ENCODE measurements at places on chromosomes 6 and 20.

DNA sequence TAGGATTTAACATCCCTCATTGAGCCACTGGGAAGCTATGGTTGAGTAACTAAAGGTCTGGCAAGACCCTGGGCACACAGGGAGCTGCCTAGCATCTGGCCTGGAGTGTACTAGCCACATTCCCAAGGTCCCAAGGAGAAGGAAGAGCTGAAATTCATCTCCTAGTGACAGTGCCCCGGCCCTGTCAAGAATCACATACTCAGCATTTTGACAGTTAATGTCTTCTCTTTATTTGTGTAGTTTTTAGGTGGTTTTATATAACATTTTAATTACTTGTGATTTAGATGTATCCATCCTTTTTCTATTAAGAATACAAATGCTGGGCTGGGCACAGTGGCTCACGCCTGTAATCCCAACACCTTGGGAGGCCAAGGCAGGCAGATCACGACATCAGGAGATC lies 40.4 kb downstream of the ALDH5A1 start:
- DNase-seq, result no peak

DNA sequence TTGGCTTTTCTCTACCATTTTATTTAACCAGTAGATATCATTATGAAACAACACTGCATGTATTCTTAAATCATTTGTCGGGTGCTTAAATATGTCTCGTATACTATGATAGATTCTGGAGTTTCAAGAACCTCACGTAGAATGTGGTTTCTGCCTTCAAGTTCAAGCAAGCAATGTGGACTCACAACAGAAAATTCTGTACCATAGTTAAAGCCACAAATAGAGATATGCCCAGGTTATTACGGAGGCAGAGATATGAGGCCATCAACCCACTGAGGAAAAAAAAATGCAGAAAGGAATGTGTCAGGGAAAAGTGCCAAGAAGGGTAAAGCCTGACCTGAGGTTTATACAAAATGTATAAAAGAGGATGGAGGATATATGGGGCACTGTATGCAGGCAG lies 109.9 kb downstream of the GFRAL start:
- DNase-seq, result no peak

- DNase-seq, result no peak
Measured at GRCh38 chr20:12875510-12875909, 133.3 kb upstream of the SPTLC3 start.

- no peak for DNase-seq
Measured at GRCh38 chr6:128259029-128259724, 261.2 kb downstream of the PTPRK start.

DNA sequence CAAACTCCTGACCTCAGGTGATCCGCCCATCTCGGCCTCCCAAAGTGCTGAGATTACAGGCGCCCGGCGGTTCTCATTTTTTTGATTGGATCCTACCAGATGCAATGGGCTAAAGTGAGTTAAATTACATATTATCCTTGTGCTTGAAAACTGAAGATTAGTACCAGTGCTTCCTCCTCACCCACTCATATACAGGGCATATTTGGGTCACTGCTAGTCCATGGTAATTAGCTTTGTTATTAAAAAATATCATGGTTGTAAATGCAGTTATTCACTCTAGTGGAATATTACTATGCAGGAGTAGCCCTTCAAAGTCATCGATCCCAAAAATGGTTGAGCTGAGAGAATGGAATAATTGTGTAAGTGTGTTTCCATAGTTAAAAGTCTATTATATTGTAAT lies 26.5 kb downstream of the ZNF292 start:
- no peak for DNase-seq

GRCh38 chr6:77986380-77987034 lies 333.7 kb downstream of the MEI4 start:
- DNase-seq, result no peak

GRCh38 chr6:27864906-27865849 lies 47.0 kb downstream of the OR2B2 start:
- DNase-seq, result peak; percentile 70

- DNase-seq, result peak; percentile 37
Measured at GRCh38 chr6:135128268-135128914, 52.7 kb upstream of the MYB start.

DNA sequence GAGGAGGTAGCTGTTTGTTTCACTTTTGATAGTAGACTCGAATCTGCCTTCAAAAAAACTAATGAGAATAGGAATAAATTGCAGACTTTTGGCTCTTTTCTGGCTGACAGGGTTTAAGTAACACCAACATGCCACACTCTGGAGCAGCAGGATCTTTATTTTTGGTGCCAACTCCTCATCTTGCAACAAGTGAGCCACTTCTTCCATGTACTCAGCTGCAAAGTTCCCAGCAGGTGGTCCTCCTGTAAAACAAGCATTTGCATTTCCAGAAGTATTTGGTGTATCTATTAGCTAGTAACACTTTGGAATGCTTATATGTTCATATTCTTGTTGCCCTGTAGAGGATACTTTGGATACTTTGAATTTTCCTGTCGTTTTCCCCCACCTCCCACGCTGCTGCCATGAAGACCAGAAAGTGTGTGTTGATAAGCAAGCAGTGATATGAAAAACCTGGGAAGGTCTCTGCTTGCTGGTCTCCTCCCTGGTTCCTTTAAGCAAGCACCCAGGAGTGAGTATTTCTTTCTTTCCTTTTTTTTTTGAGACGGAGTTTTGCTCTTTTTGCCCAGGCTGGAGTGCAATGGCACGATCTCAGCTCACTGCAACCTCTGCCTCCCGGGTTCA lies 1.0 kb downstream of the ARMH2 start:
- DNase-seq, result no peak

DNA sequence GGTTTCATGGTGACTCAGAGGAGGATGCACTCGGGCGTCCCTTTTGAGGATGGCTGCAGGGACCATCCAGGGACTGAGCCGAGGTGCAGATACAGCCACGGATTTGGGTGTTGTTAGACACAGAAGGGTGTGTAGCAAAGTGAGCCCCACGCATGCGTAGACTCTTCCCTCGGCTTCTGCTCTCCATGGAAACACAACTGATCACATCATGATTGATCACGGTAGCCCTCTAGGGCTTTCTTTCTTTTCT lies 606 bp upstream of the ULBP1 start:
- DNase-seq, result no peak

DNA sequence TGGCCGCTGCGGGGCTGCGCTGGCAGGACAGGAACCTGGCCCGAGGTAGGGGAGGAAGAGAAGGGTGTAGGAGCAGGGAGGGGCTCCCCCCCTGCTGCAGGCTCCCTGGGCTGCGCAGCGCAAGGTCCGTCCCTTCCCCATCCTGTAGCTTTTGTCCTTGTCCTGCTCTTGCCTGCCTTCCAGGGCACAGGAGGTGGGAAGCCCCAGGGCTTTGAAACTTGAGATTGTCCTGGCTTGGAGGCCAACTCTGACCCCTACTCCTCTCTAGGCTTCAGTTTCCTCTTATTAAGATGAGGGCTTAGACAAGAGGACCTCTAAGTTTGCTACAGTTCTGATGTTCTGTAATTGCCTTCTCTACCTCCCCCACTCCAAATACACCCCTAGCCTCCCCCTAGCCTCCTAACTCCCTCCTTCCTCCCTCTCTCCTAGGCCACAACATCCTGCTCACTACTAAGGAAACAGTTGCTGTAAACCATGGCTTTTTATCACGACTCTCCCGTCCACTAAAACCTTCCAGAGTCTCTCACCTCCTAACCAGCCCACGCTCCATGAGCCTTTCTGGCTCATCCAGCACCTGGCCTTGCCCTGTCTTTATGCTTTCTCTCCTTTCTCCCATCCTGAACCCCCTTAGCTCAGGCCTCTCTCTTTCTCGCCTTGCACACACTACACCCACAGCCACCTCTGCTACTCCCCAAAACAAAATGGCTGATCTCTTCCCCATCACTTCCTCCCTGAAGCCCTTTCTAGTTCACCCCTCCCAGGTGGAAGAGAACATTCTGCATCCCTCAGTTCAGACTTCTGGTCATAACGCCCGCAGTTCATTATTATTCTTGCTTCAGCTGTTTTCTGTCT lies 10.2 kb downstream of the UNC5CL start:
- no peak for DNase-seq

DNA sequence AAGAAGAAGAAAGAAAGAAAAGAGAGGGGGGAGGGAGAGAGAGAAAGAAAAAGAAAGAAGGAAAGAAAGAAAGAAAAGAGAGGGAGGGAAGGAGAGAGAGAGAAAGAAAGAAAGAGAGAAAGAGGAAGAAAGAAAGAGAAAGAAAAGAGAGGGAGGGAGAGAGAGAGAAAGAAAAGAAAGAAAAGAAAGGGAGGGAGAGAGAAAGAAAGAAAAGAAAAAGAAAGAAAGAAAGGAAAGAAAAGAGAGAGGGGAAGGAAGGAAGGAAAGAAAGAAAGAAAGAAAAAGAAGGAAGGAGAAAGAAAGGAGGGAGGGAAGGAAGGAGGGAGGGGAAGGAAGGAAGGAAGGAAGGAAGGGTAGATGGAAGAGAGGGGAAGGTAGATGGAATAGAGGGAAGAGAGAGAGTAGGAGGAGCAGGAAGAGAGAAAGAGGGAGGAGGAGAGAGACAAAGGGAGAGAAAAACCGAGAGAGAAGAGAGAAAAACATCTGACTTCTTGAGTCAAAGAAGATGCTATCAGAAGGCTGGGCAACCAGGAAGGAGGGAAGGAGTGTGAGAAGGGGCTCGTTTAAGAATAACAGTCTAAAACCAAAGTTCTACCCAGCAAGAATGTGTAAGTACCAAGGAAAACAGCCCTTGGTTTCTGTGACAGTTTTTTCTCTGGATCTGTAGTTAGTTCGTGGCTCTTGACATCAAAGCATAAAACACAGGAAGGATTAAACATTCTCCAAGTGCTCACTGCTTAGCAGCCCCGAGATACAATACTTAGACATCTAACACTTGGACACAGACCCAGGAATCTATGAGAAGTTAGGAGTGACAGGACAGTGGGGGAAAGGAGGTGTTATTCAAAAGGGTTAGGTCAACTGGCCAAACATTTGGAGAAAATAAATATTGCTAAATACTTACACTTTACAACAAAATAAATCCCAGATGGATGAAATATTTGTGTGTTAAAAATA lies 131.9 kb upstream of the STMND1 start:
- DNase-seq, result no peak
